ENCODE measurements at places on chromosomes 11 and 22.

DNA sequence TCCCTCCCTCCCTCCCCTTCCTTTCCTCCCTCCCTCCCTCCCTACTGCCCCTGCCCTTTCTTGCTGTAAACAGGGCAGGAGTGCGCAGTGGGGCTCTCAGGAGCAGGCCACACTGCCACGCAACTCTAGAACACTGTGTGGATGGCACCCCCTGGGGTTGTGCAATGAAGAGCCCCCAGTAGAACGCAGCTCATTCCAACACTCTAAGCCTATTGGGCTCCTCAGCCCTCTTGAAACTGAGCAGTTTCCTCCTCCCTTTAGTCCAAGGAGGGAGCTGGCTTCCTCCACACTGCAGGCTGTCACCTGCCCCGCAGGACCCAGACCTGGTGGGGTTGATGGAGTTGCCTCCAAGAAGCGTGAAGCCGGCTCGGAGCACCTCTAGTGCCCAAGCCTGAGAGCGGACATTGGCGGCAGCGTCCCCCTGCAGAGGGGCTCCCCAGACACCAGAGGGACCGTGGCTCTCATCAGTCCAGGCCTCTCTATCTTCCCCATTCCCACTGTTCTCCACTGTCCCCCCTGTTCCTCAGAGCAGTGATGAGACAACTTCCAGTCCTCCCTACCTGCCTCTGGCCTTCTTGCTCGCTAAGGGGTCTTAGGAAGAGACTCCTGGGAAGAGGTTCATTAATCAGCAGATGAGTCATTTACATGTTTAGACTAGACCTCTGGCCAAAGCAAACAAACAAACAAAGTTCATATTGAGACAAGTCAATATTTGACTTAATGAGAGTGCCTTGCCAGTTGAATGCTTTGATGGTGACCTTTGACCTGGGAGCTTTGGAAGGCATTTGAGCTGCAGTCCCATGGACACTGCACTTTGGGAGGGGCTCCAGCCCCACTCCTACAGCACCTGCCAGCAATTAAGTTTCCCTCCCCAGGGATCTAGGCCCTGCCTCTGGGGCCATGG lies 64.0 kb downstream of the RPUSD4 start:
- DNase-seq = no peak

DNA sequence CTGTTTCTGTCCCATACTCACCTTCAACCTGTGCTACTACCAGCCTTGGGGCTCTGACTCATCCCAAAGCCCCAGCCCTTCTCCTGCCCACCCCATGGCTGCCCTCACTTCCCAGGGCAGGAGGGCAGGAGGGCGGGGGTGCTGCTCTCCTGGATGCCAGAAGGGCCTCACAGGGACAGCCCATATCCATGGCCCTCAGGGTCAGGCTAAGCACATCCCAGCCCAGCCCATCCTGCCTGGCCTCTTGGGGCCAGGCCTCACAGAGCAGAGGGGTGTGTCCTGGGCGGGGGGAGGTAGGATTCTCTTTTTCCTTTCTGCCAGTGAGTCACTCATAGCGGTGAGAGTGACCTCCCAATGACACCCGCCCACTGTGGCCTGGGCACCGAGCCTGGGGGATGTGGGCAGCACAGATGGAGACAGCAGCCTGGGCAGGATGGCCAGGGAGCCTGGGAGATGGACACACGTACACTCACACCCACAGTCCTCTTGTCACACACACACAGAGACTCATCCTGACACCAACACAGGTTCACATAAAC lies 2.4 kb downstream of the LTBP3 start:
- no peak for DNase-seq

- no peak for DNase-seq
Observed at GRCh38 chr11:132920451-132921096, 611.7 kb downstream of the OPCML start.

- no peak for DNase-seq
Observed at GRCh38 chr11:132809070-132809469, 723.2 kb downstream of the OPCML start.

DNA sequence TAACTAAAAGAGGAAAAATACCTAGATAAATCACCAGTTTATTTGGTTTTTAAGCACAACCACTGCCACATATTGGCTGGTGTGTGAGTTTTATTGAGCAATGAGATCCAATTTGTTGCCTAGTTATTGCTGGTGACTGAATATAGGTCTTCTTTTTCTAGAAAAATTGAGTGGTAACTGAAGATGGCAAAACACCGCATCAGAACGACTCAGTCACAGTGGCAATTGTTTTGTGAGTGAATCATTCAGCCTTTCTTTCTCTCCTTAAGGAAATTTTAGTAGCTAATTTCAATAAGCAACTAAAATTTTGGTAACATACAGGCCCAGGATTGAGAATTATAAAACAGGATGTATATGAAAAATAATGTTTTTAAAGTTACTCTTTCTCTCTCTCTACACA lies 533.0 kb downstream of the KCNA4 start:
- DNase-seq = no peak

- DNase-seq = no peak
Observed at GRCh38 chr11:102936864-102937509, 18.5 kb downstream of the MMP13 start.

- peak; percentile 69 for DNase-seq
Observed at GRCh38 chr11:18768472-18768901, 23.1 kb downstream of the PTPN5 start.

GRCh38 chr22:25488244-25489020 lies 76.0 kb upstream of the GRK3 start:
- no peak for DNase-seq

GRCh38 chr11:104259121-104259610 lies 95.2 kb upstream of the PDGFD start:
- no peak for DNase-seq

- DNase-seq = peak; percentile 69
Observed at GRCh38 chr11:111938687-111939160, 1.6 kb downstream of the DIXDC1 start.

- no peak for DNase-seq
Observed at GRCh38 chr11:134120143-134120850, 51.4 kb downstream of the JAM3 start.

DNA sequence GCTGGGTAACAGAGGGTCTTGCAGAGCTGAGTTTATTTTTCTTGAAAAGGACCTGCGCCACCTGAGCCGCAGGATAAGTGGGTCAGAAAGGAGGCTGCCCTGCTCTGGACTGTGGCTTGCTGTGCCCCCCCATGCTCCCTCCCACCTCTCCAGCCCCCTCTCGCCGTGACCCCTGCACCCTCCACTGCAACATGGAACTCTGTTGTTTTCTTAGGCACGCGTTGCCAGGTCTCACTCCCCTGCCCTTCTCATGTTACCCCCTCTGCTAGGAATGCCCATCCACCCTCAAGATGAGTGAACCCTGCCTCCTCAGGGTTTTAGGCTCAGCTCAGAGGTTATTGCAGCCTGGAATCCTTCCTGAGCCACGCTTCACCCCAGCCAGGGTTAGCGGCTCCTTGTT lies 10.8 kb downstream of the ETS1 start:
- no peak for DNase-seq

DNA sequence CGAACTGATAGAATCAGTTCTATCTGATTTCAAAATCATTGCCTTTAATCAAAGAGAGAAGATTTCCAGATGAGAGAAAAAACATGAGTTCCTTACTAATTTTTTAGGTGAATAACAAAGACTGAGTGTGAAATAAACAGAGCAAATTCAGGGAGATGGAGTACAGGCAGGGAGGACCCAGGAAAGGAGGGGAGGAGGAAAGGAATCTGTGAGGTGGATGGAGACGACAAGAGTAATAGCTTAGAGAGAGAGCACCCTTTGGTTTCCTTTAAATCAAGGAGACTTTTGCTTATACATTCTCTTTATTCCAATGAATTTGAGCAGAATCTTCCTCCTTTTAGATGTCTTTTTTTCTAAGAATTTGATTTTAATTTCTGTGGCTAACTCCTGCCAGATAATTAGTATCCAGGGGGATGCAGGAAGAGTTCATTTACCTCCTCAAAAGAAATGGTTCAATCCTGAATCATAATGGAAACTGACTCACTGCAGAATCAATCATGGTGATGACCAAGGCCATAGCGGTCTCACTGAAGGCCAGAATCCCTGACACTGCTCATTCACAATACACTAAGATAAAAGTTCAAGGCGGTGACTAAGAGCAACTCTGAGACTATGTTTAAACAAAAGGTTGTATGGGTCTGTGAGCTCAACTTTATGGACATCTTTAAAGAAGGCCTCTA lies 234.0 kb upstream of the ZC3H12C start:
- DNase-seq = no peak

DNA sequence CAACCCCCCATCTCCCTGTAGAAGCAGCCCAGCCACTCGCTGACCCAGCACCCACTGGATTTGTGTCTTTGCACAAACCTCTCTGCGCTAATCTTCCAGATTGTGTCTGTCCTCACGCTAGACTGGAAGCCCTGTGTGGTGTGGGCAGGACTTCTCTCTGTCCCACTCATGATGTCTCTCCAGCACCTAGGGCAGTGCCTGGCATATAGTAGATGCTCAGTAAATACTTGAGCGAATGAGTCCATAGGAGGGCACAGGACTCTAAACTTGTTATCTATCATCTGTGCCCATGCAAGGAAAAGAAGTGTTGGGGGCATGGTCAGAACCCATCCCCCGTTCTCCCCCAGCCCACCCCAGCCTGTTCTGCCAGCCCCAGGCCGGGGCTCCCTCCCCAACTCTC lies 22.9 kb downstream of the RPL3 start:
- no peak for DNase-seq

DNA sequence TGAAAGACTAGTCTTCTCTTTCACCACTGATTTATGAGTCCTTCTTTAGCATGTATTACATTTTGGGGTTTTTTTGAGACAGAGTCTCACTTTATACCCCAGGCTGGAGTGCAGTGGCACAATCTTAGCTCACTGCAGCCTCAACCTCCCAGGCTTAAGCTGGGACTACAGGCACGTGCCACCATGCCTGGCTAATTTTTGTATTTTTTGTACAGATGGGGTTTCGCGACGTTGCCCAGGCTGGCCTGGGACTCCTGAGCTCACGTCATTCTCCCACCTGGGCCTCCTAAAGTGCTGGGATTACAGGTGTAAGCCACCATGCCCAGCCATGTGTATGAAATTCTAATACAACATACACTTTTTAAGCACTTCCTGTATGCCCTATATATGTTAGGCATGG lies 26.3 kb upstream of the CXCR5 start:
- DNase-seq = no peak

- no peak for DNase-seq
Observed at GRCh38 chr22:40479887-40480538, 109.6 kb downstream of the SGSM3 start.

- peak; percentile 64 for DNase-seq
Observed at GRCh38 chr11:67113231-67113721, 5.8 kb upstream of the KDM2A start.

GRCh38 chr22:41782316-41782715 lies 18.2 kb upstream of the CCDC134 start:
- DNase-seq = no peak

- peak; percentile 88 for DNase-seq
Observed at GRCh38 chr11:112289588-112290492, 29.2 kb upstream of the PLET1 start.

GRCh38 chr11:19905280-19905853 lies 192.7 kb downstream of the NAV2 start:
- no peak for DNase-seq

DNA sequence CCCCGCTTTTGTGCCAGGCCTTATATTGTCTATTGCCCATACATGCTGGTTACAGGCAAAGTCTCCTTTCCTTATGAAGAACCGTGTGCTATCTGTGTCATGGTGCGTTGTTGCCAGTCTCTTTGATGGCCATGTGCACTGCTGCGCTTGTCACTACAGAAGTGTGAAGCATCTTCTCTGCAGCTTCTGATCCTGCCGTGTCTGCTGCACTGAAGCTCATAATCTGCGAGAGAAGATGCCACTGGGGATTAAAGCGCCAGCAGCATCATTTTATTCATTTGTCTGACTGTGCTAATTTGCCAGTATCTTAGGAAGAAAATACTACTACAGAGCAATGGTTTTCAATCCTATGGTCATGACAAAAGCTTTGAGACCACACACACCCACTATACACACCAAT lies 330.1 kb downstream of the FAT3 start:
- DNase-seq = no peak

DNA sequence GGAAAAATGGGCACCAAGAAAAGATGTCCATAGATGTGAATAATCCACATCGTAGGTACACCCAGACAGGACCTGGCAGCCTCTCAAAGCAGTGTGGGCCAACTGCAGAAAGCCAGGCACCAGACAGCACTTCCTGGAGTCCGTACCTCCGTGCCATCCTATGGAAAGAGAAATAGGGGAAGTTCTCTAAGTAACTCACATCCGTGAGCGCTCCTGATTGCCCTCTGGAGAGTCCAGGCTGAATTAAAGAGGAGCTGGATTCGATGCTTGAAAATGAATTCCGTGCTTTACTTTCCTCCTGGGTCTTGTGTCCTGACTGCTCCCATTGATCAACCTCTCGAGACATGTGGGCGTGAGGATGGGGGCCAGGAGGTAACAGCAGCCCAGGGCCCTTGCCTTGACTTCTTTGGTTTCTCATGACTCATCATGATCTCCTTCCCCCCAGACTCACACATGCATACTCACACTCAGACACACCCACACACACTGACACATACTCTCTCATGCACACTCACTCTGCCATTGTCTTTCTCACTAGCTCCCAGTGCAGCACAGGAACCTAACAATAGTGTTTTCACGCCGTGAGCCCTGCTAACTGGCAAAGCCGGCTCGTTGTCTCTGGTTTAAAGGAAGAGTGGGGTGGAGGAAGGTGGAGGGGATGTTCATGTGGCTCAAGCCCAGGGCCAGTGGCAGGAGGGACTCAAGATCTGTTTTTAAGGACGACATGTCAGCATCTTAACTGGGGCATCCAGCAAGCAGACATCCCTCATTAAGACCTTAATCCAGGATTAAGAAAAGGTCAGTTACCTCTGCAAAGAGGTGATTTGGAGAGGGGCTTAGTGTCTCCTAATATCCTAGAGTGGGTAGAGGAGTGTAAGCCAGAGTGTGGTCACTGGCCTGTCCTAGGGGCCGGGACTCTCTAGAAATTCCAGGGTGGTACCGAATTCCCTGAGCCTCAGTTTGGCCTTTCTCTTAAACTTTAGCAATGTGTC lies 104.2 kb downstream of the SCN3B start:
- no peak for DNase-seq

- DNase-seq = peak; percentile 31
Observed at GRCh38 chr11:129881570-129882170, 13.7 kb downstream of the NFRKB start.

- peak; percentile 68 for DNase-seq
Observed at GRCh38 chr11:17208257-17208999, 642 bp upstream of the PIK3C2A start.

DNA sequence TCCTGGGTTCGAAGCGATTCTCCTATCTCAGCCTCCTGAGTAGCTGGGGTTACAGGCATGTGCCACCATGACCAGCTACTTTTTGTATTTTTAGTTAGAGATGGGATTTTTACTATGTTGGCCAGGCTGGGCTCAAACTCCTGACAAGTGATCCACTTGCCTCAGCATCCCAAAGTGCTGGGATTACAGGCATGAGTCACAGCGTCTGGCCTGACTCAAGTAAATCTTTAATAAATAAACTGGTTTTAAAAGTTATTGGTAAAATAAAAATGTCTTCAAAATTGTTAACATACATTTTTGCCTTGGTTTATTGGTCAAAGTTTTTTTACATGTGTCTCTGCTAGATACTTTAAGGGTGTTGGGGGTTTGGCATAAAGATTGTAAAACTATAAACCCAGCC lies 7.3 kb upstream of the PES1 start:
- DNase-seq = no peak

GRCh38 chr22:47550524-47551430 lies 788.3 kb downstream of the TBC1D22A start:
- no peak for DNase-seq

Data from GM10248 (cell line).